Fibroblast of pulmonary artery (primary cell): ENCODE measurements at places on chromosomes 11 and 22.

GRCh38 chr22:41596776-41597634 is 7.4 kb upstream of the PMM1 start:
- DNase-seq = peak; percentile 68

- DNase-seq = peak; percentile 19
Measured at GRCh38 chr11:27717801-27718229, 17.6 kb upstream of the BDNF start.

DNA sequence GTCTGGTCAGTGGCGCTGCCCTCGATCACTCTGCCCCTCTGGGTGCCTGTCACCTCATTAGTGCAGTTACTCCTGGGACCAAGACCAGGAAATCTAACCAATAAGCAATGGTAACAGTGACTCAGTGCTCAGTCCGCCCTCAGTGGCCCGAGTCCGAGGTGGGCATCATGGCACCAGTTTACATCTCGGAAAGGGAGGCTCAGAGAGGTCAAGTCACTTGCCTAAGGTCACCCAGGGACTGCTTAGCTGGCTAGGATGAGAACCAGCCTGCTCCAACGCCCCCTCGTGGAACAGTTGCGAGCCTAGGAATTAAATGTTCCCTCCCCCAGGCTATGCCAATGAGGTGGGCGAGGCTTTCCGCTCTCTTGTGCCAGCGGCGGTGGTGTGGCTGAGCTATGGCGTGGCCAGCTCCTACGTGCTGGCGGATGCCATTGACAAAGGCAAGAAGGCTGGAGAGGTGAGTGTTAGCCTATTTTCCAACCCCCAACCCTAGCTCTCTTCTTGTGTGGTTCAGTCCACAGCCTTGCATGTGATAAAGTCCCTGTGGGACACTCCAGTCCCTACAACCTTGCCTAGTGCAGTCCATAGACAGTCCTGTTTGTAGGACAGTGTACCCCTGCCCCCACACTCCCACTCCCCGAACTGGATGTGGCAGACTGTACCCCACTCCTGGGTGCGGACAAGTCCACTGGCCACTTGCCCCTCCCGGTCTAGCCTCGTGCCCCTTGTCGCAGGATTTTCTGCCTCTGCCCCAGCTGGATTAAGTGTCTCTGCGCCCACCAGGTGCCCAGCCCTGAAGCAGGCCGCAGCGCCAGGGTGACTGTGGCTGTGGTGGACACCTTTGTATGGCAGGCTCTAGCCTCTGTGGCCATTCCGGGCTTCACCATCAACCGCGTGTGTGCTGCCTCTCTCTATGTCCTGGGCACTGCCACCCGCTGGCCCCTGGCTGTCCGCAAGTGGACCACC is 1.1 kb downstream of the MTFP1 start:
- DNase-seq = peak; percentile 81

DNA sequence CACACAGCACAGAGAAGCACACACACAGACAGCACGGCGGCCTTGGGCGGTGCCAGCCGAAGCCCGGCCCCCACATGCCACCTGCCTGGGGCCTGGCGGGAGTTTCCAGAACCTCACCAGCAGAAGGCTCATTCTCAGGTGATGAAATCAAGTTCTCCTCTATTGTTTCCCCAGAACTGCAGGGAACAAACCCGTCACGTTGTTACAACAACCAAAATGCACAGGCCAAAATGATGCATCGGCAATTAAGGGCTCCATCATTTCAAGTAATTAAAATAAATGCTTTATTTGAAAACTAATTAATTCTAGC is 30.8 kb downstream of the GNB1L start:
- no peak for DNase-seq

GRCh38 chr11:21723678-21724077 is 469.2 kb upstream of the ANO5 start:
- no peak for DNase-seq

- no peak for DNase-seq
Measured at GRCh38 chr22:37169947-37170688, 17.9 kb downstream of the C1QTNF6 start.

DNA sequence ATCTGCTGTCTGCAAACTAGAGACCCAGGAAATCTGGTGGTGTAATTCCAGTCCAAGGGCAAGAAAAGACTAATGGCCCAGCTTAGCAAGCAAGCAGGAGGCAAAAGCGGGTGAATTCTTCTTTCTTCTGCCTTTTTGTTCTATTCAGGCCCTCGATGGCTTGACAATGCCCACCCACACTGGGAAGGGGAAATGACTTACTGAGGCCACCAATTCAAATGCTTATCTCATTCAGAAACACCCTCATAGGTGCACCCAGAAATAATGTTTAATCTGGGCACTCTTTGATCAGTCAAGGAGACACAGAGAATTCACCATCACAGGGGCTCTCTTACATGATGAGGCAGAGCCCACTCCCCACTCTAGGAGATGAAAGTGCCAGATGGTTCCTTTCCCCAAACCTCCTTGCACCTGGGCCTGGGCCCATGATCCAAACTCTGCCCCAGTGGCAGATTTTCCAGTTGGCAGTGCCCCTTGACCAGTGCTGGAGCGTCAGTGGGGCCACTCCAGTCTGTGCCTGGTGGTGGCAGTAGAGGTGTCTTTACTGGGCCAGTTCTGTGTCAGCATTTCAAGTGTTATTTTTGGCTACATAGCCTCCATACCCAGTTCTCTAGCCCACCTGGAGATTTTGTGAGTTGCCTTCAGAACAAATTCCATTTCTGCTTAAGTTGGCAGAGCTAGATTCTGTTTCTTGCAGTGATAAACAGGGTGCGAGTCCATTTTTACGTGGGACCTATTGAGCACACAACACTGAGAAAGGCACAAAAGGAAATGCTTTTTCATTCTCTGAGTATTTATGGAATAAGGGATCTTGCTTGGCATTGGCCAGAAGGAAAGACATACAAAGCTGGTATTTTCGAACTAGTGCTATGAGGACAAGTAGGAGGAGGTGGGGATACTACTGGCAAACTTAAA is 7.5 kb downstream of the ELMOD1 start:
- peak; percentile 14 for DNase-seq

- peak; percentile 92 for DNase-seq
Measured at GRCh38 chr22:38056969-38057891, at the start of gene PICK1. Gene PICK1, plus strand, starts transcription at chr22:38057404. Its CDS starts 406 bp downstream, at chr22:38057810.

- DNase-seq = no peak
Measured at GRCh38 chr11:102575012-102575411, 44.5 kb upstream of the MMP7 start.

DNA sequence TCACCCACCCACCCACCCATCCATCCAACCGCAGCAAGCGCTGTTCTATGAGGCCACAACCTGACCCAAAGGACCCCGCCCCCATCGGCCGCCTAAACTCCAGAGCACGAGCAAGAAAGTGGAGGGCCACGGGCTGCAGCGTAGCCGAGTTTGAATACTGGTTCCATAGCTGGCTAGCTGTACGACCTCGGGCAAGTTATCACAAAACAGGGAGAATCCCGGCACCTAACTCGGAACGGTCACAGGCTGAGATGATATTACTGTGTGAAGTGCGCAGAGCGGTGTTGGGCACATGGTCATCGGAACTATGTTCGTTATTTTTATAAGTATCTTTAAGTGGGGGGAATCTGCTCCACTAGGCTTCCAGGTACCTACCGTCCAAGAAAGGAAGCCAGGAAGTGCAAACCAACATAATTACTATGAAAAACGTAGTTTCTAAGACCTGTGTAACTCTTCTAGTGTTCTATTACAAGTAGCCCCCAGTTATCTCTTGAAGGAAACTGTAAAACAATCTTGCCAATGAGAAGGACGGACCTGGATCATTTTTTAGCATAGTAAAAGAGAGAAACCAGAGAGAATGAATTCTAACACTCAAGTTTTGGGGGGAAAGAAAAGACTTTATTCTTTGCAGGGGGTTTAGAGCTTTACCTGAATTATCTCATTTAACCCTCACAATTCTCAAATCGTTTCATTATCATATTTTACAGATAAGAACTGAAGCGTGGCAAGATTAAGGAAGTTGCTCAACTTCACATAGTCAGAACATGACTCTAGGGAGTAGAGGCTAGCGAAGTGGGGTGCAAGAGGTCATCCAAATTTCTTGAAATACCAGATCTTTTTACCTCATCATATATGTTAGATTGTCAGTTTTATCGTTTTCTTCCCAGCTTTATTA is 663 bp upstream of the BUD13 start:
- DNase-seq = no peak

GRCh38 chr11:128814856-128815705 is 52.0 kb downstream of the KCNJ1 start:
- DNase-seq = peak; percentile 79
